ENCODE measurements at places on chromosomes 4 and X.

DNA sequence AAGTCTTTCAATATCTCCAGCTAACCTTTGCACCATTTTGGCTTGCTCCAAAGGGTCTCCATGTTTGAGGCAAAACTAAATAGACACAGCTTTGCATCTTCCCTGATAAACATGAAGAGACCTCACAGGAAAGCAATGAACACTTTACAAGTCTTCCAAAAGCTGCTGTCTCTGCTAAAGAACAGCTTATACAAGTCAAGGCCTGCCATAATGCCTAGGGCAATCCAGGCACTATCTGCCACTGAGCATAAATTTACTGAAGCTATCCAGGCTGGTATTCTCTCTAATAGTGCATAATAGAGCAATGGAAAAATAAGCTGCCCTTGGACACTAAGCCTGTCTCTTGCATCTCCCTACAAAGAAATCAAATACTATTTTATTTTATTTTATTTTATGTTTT lies 60.1 kb upstream of the S100G start:
- DNase-seq: no peak

DNA sequence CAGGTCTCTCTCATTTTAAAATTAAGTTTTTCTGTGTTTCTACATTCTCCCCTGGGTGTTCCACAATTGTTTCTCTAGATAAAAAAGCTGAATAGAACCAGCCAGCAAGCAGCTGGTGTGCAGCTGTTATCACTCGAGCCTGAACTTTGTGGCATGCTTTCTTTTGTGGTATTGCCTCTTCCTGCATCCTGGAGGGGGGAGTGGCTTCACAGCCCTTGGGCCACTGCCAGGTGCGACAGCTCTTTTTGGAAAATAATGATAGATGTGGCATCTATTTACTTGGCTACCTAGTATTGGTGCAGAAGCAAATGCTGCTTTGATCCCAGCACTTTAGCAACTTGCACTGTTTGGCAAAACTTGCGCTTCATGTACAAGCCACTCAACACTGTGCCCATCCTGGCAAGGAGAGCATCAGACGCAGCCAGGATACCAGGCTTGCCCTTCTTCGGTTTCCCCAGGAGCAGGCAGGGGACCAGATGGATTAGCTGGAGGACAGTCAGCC lies 69.4 kb downstream of the HMGB2 start:
- no peak for DNase-seq

GRCh38 chrX:69523314-69523713 lies 19.2 kb downstream of the NALF2 start:
- no peak for DNase-seq

- DNase-seq: no peak
Observed at GRCh38 chr4:7785017-7785416, 154.6 kb downstream of the AFAP1 start.

DNA sequence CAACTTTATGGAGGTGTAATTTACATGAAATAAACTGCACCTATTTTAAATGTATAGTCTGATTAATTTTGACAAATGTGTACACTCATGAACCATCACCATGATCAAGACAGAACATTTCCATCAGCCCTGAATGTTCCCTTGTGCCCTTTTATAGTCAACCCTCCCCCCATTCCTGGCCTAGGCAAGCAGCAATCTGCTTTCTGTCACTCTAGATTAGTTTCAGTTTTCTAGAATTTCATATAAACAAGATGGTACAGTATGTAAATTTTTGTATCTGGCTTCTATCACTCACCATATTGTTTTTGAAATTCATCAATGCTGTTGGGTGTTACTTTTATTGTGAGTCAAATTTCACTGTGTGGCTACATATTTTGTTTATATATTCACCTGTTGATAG lies 234.2 kb upstream of the RPS6KA3 start:
- DNase-seq: no peak

DNA sequence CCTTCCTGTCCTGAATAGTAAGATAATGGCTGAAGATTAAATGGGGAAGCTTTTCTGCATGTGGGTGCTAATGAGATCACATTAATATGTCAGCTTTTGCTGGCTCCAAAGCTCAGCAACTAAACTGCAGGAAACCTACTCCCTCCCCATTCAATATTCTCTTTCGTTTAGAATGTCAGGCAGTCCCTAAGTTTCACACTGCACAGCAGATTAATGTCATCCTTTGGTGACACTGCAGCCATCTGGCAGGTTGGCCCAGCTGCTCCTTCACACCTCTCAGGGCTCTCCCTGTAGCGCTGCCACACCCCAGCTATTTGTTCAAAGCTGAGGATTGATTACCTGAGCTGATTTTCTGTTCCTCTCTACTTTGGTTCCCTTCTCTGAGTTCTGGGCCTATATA lies 110.5 kb downstream of the KDR start:
- no peak for DNase-seq

- no peak for DNase-seq
Observed at GRCh38 chr4:77877167-77877566, 14.5 kb downstream of the MRPL1 start.

- no peak for DNase-seq
Observed at GRCh38 chrX:9578083-9578779, 113.4 kb downstream of the TBL1X start.

GRCh38 chrX:31355206-31355955 lies 283.5 kb upstream of the FTHL17 start:
- no peak for DNase-seq
